ENCODE measurements at places on chromosomes 1 and 21.

DNA sequence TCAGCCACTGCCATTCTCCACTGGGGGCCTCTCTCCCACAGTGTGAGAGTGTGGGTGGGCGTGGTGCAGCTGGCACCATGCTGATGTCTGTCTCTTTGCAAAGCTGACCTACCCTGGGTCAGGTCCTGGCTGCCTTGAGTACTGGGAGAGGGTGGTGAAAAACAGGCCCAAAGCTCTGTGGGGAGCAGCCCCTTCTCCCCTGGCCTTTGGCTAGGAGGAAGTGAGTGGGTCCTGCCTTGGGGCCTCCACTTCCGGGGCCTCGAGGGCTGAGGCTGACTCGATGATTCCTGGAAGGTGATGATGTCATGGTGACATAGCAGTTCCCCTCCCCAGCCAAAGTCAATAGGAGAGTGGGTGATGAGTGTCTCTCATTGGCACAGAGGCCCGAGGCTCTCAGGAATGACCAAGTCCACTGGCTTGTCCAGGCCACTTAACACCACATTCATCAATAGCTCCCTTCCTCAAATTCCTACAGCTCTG is 53.0 kb downstream of the IER5 start:
- no peak for DNase-seq

GRCh38 chr1:32447469-32448185 is 17.2 kb upstream of the ZBTB8B start:
- DNase-seq: no peak

DNA sequence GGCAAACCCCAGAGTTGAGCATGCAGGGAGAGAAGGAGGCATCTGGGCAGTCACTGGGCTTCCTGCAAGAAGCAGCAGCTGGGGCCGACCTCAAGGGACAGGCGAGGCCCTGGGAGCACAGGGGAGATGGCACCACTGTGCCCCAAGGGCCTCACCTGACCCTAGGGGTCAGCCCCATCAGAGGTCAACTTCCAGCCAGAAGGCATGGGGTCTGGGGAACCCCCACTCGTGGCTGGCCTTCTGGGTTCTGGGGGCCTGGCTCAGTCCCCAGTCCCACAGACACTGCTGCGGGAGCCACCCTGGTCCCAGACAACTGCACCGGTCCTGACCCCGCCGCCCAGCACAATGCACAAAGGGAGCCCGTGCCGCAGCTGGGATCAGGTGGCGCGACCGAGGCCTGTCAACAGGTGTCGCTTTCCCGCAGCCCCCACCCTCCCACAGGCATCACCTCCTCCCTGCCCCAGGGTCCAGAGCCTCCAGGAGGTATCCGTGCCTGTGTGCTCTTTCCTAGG is 6.2 kb downstream of the WNT9A start:
- no peak for DNase-seq

DNA sequence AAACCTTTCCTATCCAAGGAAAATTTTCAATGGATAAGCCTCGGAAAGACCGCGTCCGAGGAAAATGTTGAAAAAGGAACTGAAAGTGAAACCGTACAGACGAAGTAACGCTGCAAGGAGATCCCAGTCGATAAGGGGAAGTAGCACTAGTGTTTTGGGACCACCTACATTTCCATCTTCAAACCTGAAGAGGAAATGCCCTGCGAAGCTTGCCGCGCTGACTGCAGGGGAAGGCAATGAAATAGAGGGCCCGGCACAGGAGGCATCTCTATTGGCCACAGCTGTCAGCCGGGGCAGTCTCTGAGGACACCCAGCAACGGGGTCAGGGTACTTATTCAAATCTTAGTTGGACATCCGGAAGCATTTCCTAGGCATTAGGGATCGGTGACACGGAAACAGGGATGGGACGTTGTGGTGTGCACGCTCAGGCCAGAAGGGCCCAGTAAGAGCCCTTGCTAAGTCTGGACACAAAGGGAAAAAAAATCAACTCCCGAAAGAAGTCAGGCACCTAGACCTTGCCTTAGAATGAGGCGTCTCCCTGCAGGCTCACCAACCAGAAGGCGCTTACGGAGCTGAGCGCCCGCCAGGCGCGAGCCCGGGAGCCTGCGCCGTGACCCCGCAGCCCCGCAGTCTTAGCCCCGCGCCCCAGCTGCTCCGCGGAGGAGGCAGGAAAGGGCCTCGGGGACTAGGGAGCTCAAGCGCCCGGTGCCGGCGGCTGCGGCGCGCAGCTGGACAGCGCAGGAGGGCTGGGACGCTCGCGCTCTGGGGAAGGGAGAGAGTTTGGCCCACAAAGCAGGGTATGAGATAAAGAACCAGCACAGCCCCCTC is 655 bp downstream of the USF1 start:
- DNase-seq: peak; percentile 36

- DNase-seq: no peak
These were observed 48.1 kb downstream of the STUM start for GRCh38 chr1:226596531-226597165.

DNA sequence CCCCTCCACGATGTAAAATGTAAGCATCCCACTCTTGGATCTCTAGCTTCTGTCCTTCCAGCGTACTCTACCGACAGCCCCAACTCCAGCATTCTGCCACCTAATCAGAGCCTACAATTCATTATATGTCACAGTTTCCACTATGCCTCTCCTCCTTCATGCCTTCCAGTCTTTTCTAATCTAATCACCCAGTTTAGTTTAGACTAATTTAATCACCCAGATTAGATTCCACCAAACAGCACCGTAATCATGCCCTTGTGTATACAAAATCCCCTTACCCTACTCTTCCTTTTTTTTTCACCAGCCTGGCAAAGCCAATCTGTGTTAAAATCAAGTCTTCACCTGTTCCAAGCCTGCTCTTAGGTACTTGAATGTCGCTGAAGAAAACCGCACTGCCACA is 49.8 kb upstream of the KANK4 start:
- DNase-seq: no peak

- no peak for DNase-seq
These were observed 1.0 kb downstream of the ENTREP3 start for GRCh38 chr1:155254228-155254713.

DNA sequence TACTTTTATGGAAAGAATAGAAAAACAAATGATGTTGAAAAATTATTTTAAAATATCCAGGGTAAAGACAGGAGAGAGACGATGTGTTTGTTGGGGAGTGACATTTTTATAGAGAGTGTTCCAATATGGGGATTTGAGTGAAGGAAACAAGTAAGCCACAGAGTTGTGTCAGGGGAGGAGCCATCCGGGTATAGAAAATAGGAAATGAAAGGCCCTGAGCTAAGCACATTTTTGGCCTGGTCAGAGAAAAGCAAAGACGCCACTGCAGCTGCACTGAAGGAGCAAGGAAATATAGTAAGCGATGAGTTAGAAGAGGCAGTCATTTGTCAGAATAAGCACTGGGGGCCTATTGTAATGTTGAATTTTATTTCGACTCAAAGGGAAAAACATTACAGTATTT is 107.3 kb upstream of the ADGRL4 start:
- DNase-seq: no peak

GRCh38 chr1:151069103-151069486 is 1.5 kb upstream of the GABPB2 start:
- DNase-seq: no peak

DNA sequence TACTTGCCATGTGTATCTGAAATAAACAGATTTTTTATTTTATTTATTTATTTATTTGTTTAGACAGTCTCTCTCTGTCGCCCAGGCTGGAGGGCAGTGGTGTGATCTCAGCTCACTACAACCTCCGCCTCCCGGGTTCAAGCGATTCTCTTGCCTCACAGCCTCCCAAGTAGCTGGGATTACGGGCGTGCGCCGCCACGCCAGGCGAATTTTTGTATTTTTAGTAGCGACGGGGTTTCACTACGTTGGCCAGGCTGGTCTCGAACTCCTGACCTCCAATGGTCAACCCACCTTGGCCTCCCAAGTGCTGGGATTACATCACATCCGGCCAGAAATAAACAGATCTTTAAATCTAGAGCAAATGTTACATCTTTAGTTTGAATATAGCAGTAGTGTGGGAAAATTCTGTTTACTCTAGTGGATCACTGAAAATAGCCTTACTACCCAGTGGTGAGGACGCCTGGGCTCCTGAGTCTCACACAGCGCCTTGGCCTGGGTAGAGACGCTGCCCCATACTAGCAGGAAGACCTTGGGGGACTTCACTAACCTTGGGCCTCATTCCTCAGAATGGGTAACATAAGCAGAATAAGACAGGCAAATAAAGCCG is 709 bp downstream of the GART start:
- DNase-seq: no peak
